ENCODE measurements at places on chromosomes 1 and 21.

DNA sequence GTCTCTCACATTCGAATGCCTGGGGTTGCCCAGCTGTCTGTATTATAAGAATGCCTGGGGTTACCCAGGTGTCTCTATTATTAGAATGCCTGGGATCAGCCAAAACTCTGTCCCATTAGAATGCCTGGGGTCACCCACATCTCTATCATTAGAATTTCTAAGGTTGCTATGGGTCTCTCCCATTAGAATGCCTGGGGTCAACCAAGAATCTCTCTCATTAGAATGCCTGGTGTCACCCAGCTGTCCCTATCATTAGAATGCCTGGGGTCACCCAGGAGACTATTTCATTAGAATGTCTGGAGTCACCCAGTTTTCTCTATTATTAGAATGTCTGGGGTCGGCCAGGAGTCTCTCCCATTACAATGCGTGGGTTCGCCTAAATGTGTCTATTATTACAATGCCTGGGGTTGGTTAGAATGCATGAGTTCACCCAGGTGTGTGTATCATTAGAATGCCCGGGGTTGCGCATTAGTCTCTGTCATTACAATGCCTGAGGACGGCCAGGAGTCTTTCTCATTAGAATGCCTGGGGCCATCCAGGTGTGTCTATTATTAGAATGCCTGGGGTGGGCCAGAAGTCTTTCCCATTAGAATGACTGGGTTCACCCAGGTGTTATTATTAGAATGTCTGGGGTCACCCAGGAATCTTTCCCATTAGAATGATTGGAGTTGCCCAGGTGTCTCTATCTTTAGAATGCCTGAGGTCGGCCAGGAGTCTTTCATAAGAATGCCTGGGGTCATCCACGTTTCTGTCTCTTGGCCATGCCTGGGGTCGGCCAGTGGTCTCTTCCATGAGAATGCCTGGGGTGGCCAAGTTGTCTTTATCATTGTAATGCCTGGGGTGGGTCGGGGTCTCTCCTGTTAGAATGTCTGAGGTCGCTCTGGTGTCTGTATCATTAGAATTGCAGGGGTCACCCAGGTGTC lies 59.6 kb downstream of the RNF187 start:
- DNase-seq, result no peak

DNA sequence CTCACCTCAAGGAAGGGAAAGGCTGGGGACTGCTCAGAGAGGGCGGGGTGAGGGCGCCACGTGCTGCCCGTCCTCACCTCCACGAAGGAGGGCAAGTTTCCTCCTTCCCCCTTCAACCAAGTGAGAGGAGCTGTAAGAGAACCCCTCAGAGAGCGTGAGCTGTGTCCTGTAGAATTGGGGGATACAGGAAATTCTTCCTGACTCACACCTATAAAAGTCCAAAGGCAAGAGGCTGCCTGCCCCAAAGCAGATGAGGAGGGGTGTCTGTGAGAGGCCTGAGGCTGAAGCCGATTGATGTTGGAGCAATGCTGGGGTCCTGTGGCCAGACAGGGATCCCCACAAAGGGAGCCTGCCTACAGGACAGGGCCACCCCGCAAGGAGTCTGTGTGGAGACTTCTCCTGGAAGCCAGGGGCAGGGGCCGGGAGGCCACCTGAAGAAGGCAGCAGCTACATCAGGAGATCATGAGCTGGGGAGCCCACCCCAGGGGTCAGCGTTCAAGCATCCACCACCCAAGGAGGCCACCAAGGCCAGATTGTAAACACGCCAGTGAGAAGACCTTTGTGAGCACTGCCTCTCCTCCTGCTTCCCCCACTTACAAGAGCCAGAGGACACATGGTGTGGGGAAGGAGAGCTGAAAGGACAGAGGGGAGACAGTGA lies 27.7 kb downstream of the S100A6 start:
- DNase-seq, result no peak

DNA sequence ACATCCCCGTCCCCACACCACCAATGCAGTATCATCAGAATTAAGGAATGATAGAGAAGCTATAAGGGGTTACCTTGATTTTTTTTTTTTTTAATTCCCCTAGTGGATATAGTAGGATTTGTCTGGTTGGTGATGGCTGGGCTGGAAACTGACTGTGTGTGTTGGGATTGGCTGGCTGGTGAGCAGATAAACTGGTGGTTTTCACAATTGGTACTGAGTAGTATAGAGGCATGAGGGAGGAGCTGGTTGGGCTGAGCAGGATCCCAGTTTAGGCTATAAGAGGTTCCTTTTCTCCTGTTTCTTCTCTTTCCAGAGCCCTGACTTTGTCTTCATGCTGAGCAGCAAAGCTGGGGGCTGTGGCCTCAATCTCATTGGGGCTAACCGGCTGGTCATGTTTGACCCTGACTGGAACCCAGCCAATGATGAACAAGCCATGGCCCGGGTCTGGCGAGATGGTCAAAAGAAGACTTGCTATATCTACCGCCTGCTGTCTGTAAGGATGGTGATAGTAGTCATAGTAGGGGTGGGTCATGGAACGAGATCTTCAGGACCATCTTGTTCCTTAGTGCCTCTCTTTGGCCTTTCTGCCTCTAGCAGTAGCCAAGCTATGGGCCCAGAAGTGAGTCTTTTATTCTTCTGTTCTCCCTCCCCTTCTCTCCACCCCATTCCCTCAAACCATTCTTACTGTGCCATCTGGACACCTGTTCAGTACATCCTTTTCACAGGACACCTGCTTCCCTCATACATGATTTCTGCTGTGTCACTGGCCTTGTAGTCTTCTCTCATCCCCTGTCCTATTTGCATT lies 26.9 kb downstream of the RAD54L start:
- DNase-seq, result no peak

GRCh38 chr1:234230414-234230862 lies 142.8 kb upstream of the COA6 start:
- DNase-seq, result no peak

DNA sequence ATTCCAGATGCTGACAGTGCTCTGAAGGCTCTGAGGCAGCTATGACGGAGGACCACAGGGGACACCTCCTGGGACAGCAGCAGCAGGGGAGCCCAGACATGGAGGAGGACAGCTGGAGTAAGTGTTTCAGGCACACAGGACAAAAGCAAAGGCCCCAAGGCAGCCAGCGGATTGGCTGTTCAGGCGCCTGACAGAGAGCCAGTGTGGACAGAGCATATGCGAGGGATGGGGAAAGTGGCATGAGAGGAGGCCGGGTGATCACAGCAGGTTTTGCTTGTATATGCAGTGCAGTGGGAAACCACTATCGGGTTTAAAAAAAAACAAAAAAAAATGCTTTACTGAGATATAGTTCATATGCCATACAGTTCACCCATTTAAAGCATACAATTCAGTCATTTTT lies 19.1 kb downstream of the CHRNB2 start:
- no peak for DNase-seq

DNA sequence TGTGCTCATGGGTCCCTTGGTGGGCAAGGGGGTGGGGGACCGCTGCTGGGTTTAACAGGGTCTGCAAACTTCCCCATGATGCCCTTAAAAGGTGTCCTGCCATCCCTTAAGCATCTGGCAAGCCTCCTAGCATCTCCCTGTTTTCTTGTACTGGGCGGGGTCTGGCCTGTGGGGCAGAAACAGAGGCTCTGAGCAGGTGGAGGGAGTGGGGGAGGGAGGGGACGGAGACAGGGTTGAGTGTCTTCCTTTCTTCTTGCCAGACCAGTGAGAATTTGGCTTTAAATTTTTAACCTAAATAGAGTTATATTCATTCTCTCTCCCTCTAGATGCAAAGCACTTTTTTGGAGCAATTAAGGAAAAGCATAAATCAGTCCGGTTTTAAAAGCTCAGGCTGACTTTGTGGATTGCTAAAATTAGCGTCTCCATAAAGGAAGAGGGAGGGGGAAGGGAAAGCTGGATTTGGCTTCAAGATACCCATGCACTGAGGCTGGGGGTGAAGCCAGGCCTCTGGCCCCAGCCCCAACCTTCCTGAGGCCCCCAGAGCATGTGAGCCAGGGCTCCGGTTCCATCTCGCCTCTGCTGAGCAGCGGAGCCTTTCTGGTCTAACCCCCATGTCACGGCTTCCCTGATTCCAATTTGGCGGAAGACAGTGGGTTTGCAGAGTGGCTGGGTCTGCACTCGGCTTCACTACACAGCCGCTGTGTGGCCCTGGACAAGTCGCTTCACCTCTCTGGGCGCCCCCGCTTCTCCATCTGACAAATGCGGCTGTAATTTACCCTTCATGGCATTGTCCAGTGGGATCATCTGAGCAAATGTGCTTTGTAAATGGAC lies 25.3 kb downstream of the IGSF21 start:
- DNase-seq, result no peak

DNA sequence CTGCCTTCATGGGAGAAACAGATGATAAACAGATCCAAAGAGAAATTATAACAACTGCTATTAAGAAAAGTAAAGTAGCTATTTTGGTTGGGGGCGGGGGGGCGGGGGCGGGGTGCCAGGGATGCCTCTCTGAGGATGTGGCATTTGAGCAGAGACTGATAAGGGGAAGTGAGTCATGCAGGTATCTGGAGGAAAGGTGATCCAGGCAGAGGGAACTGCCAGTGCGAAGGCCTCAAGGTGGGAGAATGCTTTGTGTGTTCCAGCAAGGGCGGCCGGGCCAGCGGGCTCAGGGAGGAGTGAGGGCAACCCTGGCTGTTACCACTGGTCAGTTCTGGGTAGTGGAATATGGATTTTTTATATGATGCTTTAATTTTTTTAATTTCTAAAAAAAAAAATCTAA lies 7.0 kb upstream of the TNFRSF1B start:
- DNase-seq, result no peak

DNA sequence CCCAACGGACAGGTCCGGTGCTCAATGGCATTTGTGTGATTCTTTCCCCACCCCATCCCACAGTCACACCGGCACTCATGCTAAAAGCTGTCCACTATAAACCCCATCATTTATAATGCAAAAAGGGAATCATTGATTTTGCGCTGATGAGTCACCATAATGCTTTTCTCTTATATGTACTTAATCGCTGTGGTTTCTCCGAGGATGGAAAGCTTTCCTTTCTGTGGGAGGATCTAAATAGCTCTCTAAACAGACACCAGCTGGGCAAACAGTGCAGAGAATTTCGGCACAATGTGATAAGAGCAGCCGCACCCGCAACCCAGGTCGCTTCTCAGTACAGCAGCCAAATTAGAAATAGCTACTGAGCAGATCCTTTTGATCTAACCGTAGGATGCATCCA lies 85.6 kb downstream of the SETD4 start:
- DNase-seq, result no peak
